ENCODE measurements at places on chromosomes 7 and 10.

DNA sequence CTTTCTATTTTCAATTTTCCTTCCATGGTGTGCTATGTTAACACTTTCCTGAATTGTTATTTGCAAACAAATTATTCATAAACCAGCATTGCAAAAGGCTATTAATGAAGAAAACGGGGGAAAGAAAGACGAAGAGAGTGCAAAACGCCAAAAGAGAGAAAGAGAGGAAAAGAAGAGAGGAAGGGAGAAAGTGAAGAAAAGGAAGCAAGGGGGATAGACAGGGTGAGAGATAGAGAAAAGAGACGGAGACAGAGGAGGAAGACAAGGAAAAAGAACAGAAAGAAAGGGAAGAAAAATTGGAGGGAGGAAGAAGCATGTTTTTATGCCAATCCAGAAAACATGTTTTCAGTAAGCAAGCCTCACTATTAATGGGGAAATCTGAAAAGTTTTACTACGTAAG lies 310.6 kb downstream of the TFEC start:
- DNase-seq, result no peak

DNA sequence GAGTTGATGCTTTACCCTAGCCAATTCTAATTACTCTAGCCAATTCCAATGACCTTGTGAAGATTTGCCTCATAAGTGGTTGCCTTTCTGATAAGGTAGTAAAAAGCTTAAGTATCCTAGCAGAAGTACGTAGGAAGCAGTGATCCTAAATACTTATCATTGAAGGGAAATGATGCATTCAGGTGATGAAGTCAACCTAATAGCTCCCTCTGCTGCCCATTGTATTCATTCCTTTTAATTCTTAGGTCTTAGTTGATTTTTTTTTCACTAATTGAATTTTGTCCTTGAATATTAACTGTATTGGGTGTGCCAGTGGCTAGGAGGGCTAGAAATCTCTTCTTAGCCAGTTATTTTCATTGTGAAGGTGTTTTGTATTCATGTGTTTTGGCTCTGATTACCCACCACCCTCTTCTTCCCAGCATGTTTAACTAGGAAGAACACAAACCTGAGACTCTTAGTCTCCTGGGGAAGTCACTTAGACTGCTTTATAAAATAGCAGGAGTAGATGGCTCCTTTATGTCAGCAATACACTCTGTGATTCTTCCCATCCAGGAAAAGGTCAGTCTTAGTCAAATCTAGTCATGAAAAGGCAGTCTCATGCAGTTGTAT lies 46.3 kb downstream of the PLEKHA8 start:
- peak; percentile 24 for DNase-seq

DNA sequence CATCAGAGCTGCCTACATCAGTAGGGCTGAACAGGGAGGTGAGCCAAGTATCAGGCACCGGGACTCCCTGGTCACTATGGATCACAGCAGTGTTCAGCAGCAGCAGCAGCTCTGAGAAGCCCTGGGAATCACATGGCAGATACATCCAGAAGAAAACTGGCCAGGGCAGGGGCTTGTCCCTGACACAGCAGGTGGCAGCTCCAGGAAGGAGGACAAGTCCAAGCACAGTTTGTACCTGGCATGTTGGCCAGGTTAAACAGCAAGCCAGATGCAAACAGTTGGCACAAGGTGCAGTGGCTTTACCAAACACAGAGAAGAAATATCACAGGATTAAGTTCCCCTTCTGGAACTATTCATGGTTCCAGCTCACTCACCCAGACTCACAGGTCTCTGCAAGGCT lies 139.4 kb downstream of the KCNMA1 start:
- DNase-seq, result no peak

DNA sequence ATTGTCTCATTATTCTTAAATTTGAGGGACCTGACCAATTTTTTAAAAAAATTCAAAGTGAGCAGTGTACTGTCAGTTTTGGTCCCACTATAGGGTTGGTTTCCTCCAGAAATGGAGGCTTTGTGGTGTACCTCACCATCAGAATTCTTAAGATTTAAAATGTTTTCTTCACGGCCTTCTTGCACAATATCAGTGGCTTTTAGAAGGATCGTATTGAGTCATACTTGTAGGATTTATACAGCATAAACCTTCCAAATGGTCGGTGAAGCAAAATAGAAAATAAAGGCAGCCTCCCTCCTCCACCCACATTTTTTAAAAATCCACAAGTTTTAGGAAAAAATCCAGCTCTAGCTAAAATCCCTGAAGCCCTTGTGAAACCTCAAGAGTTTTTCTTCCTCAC lies 126.4 kb downstream of the RNLS start:
- no peak for DNase-seq

GRCh38 chr10:71878327-71879034 lies 27.4 kb upstream of the PSAP start:
- DNase-seq, result no peak

DNA sequence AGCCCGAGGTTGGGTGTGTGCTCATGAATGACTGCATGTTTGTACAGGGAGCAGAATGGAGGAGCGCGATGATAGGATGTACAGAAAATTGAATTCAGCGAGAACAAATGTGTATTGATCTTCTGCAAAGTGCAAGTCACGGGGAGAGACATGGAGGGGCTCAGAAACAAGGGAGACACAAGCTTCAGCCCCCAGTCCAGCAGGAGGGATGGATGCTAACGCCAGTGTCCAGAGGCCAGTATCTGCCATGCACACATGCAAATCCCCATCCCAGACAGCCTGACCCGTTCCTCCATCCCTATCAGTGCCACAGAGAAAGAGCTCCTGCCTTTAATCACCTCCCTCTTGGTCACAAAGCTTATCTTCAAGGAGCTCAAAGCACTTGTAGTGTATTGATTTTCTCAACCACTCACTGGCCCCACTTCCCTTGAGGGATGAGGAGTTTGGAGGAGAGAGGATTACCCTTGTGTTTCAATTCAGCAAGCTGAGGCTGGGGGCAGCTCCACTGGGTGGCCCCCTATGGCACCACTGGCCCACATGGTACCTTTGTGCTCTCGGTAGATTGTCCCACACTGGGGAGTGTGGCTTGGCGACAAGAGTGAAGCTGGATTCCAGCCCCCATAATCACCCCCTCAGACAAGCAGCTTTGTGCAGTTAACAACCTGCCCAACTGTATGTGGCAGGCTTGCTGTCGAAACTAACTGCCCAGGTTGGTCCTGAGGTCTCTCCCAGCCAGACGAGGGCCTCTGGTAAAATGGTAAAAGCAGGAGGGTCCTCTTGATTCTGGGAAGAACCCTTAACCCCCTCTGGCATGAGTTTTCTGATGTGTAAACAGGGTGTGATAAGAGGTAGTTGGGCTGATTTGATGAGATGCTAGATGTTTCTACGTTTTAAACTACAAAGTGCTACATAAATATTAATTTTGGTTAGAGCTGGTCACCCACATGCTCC lies 151.6 kb upstream of the UNC5B start:
- DNase-seq, result no peak
